ENCODE measurements at places on chromosomes 13 and 19.

DNA sequence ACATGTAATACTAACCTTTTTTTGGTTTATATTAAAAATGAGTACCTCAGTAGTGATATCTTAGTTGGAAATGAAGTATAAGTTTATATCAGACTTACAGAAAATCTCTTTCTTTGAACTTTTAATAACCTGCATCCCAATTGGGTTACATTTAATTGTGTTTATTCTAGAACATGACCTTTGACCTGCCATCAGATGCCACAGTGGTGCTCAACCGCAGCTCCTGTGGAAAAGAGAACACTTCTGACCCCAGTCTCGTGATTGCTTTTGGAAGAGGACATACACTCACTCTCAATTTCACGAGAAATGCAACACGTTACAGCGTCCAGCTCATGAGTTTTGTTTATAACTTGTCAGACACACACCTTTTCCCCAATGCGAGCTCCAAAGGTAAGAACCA, 12.4 kb downstream of the LAMP1 start:
- no peaks in the 10 kb centered on the region for H3K4me1 ChIP-seq
- no peak for DNase-seq

DNA sequence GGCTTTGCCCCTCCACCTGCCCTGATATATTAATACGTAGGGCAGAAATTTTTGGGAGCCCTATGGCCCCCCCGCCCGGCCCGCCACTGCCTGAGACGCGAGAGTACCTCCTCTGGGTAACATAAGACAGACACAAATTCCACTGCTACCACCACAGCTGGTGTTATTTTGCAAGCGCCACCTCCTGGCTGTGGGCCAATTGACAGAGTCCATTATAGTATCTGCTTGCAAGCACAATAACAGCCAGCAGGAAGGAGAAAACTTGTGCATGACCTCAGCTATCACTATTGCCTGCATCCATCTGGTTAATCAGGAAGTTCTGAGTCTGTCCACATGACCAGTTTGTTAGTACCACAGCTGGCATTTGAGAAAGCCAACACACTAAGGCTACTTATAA, 25.3 kb upstream of the OR10H2 start:
- no peaks in the 10 kb centered on the region for H3K27me3 ChIP-seq
- no peaks in the 10 kb centered on the region for H3K4me1 ChIP-seq
- H3K36me3 ChIP-seq: no peaks in the 10 kb centered on the region
- no peak overlapping the region for H3K4me3 ChIP-seq
- DNase-seq: no peak

GRCh38 chr19:51469162-51469561, 9.2 kb upstream of the CEACAM18 start:
- no peak for DNase-seq
- H3K4me1 ChIP-seq: no peaks in the 10 kb centered on the region
- peaks cover 37% of the 10 kb centered on the region for H3K27me3 ChIP-seq
- no peak overlapping the region for H3K27ac ChIP-seq
- H3K36me3 ChIP-seq: no peaks in the 10 kb centered on the region

DNA sequence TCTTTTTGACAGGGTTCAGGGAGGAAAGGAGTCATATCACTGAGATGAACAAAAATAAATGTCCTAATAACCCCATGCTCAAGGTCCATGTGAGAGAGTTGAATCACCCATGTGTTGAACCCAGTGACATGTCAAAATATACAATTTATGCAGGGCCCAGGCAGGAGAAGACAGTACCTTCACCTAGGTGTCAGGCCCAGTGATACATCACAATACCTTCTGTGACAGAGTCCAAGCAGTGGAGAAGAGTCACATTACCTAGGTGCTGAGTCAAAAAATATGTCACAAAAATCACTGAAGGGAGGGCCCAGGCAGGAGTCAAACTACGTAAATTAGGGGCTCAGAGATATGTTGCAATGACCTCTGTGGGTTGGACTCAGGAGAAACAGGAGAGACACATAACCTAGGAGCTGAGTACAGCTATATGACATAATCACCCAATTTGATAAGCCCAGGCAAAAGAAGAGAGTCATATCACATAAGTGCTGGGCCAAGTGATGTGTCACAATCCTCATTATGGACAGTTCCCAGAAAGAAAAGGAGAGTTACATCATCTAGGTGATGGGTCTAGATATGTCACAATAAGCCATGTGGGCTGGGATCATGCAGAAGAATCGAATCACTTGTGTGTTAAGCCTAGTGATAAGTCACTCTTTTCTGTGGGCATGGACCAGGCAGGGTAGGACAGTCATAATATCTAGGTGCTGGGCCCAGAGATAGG, 13.8 kb upstream of the ZNF724 start:
- H3K27ac ChIP-seq: no peak overlapping the region
- H3K36me3 ChIP-seq: peaks cover 11% of the 10 kb centered on the region
- no peak overlapping the region for H3K4me3 ChIP-seq
- H3K4me1 ChIP-seq: no peaks in the 10 kb centered on the region

- no peak overlapping the region for H3K4me3 ChIP-seq
- DNase-seq: no peak
These were observed 87.0 kb downstream of the MAB21L1 start for GRCh38 chr13:35389535-35389934.

DNA sequence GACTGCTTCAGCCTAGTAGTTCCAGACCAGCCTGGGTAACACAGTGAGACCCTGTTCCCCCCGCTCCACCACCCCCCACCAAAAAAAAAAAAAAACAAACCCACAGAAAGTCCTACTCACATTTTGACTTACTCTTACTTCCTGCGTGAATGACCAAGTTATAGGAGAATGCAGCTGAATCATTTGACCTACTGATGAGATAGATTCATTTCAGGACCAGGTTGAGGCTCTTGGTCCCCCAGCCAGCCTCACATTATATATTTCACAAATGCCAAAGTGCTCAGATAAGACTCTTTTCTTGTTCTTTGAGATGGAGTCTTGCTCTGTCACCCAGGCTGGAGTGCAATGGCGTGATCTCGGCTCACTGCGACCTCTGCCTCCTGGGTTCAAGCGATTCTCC, 70.2 kb downstream of the KLF5 start:
- H3K27me3 ChIP-seq: no peaks in the 10 kb centered on the region
- H3K27ac ChIP-seq: no peak overlapping the region
- no peaks in the 10 kb centered on the region for H3K36me3 ChIP-seq
- no peaks in the 10 kb centered on the region for H3K4me1 ChIP-seq

DNA sequence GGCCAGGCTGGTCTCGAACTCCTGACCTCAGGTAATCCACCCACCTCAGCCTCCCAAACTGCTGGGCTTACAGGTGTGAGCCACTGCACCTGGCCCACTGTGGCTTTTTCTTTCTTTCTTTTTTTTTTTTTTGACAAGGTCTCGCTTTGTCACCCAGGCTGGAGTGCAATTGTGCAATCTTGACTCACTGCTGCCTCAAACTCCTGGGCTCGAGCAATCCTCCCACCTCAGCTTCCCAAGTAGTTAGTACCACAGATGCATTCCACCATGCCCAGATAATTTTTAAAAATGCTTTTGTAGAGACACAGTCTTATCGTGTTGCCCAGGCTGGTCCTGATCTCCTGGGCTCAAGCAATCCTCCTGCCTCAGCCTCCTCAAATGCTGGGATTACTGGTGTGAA, 12.1 kb upstream of the FCGBP start:
- no peak overlapping the region for H3K4me3 ChIP-seq
- H3K36me3 ChIP-seq: no peaks in the 10 kb centered on the region
- peaks cover 14% of the 10 kb centered on the region for H3K4me1 ChIP-seq
- no peaks in the 10 kb centered on the region for H3K27me3 ChIP-seq

GRCh38 chr13:94706843-94707399, 5.4 kb downstream of the SOX21 start:
- H3K4me3 ChIP-seq: peak overlapping the region; percentile 93
- H3K27ac ChIP-seq: peak overlapping the region; percentile 100
- H3K4me1 ChIP-seq: peaks cover 17% of the 10 kb centered on the region
- H3K36me3 ChIP-seq: peaks cover 15% of the 10 kb centered on the region
- DNase-seq: peak; percentile 96
- H3K27me3 ChIP-seq: peaks cover 28% of the 10 kb centered on the region

- no peaks in the 10 kb centered on the region for H3K4me1 ChIP-seq
- DNase-seq: no peak
- H3K36me3 ChIP-seq: no peaks in the 10 kb centered on the region
- H3K4me3 ChIP-seq: no peak overlapping the region
- no peak overlapping the region for H3K27ac ChIP-seq
- H3K27me3 ChIP-seq: no peaks in the 10 kb centered on the region
These were observed 973.3 kb upstream of the MIR17HG start for GRCh38 chr13:90374168-90374567.

DNA sequence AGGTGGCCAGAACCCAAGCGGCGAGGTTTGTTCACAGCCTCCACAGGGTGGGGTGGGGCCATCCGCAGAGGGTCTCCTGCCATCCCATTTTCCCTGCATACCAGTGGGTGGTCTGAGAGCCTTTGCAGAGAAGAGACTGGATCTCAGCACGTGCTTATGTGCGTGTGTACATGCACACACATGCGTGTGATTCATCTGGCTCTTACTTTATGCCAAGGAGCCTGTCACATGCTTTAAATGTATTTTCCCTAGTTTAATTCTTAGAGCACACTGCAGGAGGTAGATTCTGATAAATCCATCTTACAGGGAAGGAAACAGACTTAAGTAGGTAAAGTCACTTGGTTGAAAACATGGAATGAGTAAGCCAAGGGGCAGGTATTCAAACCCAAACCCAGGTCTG, 47.1 kb downstream of the CAPN12 start:
- H3K36me3 ChIP-seq: no peaks in the 10 kb centered on the region
- no peaks in the 10 kb centered on the region for H3K27me3 ChIP-seq
- peaks cover 37% of the 10 kb centered on the region for H3K4me1 ChIP-seq
- no peak overlapping the region for H3K27ac ChIP-seq
- DNase-seq: no peak

DNA sequence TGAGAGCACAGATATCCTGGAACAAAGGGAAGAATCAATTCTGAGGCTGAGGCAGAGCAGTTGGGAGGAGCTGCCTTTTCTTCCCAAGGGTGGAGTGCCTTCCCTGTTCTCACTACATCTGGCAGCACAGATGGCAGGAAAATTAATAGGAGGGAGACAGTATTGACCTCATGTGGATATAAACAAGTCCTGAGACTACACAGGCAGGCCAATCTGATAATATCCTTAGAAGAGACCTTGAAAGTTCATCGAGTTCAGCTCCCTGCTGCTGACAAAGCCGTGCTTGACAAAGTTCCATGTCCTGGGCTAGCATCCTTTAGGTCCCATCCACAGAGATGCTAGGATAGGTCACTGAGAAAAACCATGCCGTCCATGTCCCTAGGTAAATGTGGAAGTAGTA, 1451.5 kb downstream of the EFNB2 start:
- no peak overlapping the region for H3K4me3 ChIP-seq
- no peak for DNase-seq
- H3K27me3 ChIP-seq: no peaks in the 10 kb centered on the region
- no peak overlapping the region for H3K27ac ChIP-seq
- H3K36me3 ChIP-seq: no peaks in the 10 kb centered on the region

DNA sequence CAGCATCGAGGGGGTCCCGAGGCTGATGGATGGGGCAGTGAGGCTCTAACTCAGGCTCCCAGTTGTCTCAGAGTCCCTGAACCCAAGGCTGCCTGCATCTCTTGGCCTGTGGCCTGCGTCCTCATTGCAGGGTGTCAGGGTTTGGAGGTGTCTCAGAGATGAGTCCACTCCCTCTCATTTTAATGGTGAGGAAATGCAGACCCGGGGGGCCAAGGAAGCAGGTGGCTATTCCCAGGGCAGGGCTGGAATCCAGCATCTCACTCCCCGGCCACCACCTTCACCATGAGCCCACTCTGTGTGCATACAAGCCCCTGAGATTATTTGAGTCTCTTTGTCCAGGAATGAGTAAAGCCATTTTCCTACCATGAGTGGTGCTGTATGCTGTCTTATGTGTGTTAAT, 21.4 kb downstream of the TEX29 start:
- no peaks in the 10 kb centered on the region for H3K4me1 ChIP-seq
- H3K4me3 ChIP-seq: no peak overlapping the region
- H3K27ac ChIP-seq: no peak overlapping the region
- no peak for DNase-seq

- H3K4me1 ChIP-seq: peaks cover 43% of the 10 kb centered on the region
- no peak for DNase-seq
These were observed 90.3 kb downstream of the LHFPL6 start for GRCh38 chr13:39512687-39513086.

DNA sequence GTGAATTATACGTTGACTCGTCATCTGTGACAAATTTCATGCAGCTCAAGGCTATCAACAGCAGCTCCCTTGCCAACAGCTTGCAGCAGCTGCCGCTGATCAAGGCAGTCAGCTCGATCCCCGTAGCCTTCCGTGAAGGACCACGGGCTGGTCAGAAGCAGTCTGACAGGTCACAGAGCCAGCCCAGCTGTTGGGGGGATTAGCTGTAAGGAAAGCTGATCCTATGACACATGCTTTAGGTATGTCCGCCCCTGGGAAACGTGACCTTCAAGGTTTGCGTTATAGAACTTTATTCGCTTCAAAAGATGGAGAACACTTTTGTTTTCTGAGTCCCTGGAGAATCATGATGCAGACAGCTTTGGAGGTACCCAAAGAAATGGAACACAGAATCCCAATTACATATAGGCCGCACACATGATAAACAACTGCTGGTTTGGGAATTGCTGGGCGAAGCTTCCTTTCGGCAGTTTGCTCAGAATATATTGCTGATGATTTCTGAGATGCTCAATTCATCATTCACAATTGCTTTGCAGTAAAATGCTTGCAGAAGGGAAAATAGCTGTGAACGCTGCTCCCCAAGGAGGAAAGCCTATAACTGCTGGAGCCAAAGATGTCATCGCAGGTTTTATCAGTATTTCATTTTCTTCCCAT, 62.6 kb upstream of the USP29 start:
- no peaks in the 10 kb centered on the region for H3K27me3 ChIP-seq
- H3K27ac ChIP-seq: no peak overlapping the region
- no peak for DNase-seq
- no peak overlapping the region for H3K4me3 ChIP-seq

GRCh38 chr13:35857769-35858168, 273.4 kb downstream of the DCLK1 start:
- no peak overlapping the region for H3K4me3 ChIP-seq
- H3K27me3 ChIP-seq: no peaks in the 10 kb centered on the region
- no peak overlapping the region for H3K27ac ChIP-seq

GRCh38 chr19:12664406-12665280, 1.9 kb downstream of the MAN2B1 start:
- no peaks in the 10 kb centered on the region for H3K27me3 ChIP-seq
- DNase-seq: peak; percentile 77
- H3K27ac ChIP-seq: no peak overlapping the region
- no peaks in the 10 kb centered on the region for H3K36me3 ChIP-seq
- no peak overlapping the region for H3K4me3 ChIP-seq

GRCh38 chr19:55132453-55133129, 15.2 kb upstream of the PPP1R12C start:
- H3K4me3 ChIP-seq: no peak overlapping the region
- no peaks in the 10 kb centered on the region for H3K27me3 ChIP-seq
- DNase-seq: no peak
- H3K27ac ChIP-seq: no peak overlapping the region
- no peaks in the 10 kb centered on the region for H3K36me3 ChIP-seq

GRCh38 chr19:3367628-3368440, 1.5 kb downstream of the NFIC start:
- DNase-seq: no peak
- H3K4me1 ChIP-seq: peaks cover 20% of the 10 kb centered on the region
- no peaks in the 10 kb centered on the region for H3K36me3 ChIP-seq
- H3K4me3 ChIP-seq: peak overlapping the region; percentile 49

- no peaks in the 10 kb centered on the region for H3K27me3 ChIP-seq
- no peak overlapping the region for H3K4me3 ChIP-seq
- H3K4me1 ChIP-seq: peaks cover 18% of the 10 kb centered on the region
These were observed 76.9 kb downstream of the FOXO1 start for GRCh38 chr13:40589285-40590109.

All from neural progenitor cell (in vitro differentiated cells).